ENCODE measurements at places on chromosomes 3 and 15.

GRCh38 chr15:63915873-63916771 is 82.4 kb upstream of the HERC1 start:
- no peak for DNase-seq

GRCh38 chr3:149620291-149621020 is 37.4 kb downstream of the WWTR1 start:
- DNase-seq: no peak

DNA sequence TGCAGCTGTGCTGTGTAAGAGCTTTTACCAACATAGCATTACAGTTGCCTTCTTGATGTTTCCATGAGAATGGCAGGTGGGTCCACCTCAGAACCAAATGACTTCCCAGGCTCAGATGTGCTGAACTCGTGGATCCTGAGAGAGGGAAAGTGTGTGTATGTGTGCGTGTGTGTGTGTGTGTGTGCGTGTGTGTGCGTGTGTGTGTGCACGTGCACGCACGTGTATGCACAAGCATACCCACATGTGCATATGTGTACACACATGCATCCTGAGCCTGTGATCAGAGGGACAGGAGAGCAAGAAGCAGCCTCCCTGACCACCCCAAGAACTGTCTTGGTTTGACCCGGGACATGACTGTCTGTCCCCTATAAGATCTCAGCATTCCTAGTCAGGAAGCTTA is 48.1 kb downstream of the CHDH start:
- DNase-seq: no peak

DNA sequence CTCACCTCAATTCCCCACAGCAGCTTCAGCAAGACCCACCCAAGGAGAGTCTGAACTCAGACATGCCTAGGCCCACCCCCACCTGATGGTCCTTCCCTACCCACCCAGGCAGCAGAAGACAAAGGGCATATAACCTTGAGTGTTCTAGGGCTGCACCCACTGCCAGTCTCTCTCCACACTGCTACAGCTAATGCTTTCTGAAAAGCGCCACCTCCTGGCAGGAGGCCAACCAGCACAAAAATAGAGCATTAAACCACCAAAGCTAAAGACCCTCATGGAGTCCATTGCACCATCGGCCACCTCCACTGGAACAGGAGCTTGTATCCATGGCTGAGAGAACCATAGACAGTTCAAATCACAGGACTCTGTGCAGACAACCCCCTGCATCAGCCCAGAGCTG is 11.3 kb upstream of the RPL39L start:
- no peak for DNase-seq

- DNase-seq: no peak
Measured at GRCh38 chr3:49600781-49601180, 46.5 kb downstream of the BSN start.

GRCh38 chr15:61171209-61171608 is 57.9 kb downstream of the RORA start:
- DNase-seq: no peak

DNA sequence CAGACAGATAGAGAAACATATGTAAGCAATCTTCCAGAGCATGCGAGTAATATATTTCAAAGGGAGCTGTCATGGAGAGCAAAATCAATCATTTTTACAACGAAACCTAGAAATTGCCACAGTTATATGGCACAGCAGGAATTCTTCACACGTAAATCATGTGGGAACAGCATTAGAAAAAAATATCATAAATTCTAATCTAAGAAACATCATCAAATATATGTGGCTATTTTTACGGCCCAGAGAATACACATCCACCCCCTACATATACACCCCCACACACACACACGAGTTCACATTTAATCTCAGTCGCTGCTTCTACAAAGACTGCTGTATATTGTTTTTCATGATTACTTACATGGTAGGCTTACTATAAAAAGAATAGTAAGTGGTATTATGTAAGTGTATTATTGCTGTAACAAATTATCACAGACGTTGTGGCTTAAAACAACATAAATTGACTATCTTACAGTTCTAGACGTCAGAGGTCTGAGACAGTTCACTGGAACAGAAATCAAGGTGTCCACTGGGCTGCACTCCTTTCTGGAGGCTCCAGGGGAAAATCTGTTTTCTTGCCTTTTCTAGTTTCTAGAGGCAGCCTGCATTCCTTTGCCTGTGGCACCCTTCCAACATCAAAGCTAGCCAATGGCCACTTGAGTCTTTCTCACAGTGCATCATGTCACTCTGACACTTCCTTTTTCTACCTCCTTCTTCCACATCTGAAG is 363.3 kb downstream of the ULK4 start:
- DNase-seq: no peak

- no peak for DNase-seq
Measured at GRCh38 chr3:50364573-50365079, 5.3 kb upstream of the TMEM115 start.

GRCh38 chr3:129971351-129972052 is 3.0 kb upstream of the TRH start:
- DNase-seq: no peak

GRCh38 chr15:82231233-82231632 is 31.3 kb downstream of the EFL1 start:
- no peak for DNase-seq

GRCh38 chr15:99057697-99058420 is 47.0 kb upstream of the SYNM start:
- DNase-seq: no peak

GRCh38 chr3:25558121-25558520 is 106.6 kb downstream of the TOP2B start:
- DNase-seq: no peak

DNA sequence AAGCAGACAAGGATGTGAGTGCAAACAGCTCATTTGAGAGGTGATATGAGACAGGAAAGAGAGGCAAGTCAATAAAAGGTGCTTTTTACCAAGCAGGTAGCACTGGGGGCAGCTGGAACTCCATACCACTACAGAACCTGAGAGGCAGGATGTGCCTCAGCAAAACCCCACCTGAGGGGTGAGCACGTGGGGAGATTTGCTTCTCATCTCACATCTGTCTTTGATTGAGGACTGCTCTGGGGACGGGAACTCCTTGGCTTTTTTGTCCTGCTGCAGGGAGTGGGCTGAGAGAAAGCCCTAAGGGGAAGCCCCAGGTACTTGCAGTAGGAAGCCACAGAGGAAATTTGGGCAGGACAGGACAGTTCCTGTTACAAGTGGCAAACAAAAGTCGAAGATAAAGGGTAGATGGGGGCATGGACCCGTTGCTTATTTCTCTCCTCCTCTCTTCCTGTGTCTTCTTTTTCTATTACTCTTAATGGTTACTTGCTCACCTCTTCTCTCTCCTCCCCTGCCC is 27.1 kb downstream of the CFAP161 start:
- DNase-seq: no peak

DNA sequence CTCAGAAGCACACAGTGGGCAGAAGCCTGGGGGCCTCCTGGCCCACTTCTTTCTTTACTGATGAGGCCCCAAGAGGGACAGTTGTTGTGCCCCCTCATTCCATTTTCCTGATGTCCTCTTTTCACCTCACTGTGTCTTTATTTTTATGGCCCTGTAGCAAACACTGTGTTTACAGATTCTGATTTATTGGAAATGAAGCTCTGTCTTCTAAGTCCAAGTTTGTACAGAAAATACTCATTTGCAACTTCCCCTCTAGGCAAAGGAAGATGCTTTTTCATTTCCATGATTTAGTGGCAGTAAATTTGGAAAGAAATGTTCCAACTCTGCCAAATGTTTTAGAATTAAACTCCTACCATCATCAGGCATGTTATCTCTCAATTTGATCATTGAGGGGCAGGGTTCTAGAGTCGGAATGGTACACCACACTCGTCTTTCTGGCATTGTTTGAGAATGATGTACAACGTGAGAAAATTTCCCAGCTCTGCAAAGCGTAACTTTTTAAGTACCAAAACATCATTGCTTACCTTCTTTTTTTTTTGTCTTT is 129.7 kb downstream of the ARNT2 start:
- no peak for DNase-seq

- DNase-seq: no peak
Measured at GRCh38 chr3:42667096-42667522, 13.6 kb downstream of the ZBTB47 start.

DNA sequence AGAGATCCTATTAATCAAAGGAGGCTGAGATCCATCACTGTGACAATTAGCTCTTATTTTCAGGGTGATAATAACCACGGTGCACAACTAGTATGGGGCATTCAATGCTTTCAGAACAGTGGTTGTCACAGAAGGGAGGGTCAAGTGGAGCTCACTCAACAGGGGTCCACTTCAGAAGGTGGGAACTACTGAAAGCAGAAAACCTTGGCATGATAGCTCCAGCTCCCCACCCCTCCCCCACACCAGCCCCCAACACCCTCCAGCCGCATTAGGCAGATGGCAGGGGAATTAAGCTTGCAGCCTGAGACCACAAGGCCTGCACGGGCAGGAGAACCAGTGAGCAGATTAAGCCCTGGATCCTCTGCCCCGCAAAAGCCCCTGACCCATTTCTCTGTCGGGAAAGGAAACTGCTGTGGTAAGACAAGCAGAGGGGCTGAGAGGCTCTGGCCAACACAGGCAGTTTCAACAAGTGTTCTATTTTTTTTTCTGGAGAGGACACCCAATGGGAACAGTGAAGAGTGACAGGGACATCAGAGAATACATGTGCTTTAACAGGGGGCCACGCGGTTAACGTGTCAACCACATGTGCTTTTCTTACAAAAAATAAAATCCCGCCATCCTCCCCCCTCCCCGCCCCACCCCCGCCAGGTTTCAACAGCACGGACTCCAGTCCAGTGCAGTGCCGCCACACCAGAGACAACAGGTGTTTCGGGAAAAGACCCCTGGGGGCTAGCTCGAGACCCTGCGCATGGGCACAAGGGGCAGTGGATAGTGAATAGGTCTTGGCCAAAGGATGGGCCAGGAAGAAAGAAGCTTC is 997 bp downstream of the FYCO1 start:
- no peak for DNase-seq

DNA sequence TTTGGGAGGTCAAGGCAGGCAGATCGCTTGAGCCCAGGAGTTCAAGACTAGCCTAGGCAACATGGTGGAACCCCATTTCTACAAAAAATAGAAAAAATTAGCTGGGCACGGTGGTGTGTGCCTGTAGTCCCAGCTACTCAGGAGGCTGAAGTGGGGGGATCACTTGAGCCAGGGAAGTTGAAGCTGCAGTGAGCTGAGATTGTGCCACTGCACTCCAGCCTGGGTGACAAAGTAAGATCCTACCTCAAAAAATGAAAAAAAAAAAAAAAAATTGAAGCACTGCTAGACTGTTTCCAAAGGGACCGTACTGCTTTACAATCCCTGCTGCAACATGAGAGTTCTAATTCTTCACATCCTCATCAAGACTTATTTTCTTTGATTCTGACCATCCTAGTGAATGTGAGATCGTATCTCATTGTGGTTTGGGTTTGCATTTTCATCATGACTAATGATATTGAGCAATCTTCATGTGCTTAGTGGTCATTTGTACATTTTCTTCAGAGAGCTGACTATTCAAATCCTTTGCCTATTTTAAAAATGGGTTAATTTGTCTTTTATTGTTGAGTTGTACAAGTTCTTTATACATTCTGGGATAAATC is 10.8 kb downstream of the CMTM8 start:
- no peak for DNase-seq

GRCh38 chr3:100425316-100425715 is 24.0 kb downstream of the LNP1 start:
- DNase-seq: no peak

- no peak for DNase-seq
Measured at GRCh38 chr3:190003068-190003467, 117.6 kb downstream of the P3H2 start.

DNA sequence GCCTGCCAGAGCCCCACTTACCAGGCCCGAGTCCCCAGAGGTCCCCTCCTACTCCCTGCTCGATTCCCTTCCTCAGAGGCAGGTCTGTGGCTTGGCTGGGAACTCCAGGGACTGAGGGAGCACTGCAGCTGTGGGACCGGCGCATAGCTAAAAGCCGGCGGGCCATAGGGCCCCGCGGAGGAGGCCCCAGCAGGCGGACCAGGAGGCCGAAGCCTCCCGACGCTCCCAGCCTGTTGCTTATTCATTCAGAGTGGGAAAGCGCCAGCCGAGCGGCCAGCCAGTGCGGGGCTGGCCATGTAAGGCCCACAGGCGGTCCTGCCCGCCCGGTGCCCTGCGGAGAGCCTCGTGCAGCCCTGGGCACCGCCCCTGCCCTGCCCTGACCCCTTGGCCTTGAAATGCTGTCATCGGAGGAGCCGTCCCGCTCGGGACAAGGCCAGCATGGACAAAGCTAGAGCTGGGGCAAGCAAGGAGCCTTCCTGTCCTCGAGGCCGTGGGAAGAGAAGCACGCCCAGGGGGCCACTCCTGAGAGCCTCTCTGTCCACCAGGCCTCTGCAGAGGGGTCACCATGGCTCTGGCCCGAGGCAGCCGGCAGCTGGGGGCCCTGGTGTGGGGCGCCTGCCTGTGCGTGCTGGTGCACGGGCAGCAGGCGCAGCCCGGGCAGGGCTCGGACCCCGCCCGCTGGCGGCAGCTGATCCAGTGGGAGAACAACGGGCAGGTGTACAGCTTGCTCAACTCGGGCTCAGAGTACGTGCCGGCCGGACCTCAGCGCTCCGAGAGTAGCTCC is at the start of gene LOXL1:
Gene LOXL1 (plus strand): TSS at position 244 of the 784 bp plus-strand sequence. CDS start 322 bp downstream, at position 566.
- no peak for DNase-seq

DNA sequence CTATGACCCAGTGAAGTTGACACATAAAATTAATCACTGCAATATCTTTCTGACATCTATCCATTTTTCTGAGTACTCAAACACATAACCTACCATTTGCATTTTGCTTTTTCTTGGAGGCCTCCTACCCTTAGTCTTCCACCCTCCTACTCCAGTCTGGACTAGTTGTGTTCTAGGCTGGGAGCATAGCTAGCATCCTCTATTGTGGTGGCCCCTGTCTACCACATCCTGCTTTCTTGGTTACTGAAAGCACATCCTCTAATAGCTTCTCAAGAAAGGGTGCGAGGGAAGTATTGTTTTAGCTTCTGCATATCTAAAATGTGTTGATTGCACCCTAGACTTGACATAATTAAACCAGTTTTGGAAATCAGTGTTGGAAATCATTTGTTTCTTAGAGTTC is 176.5 kb downstream of the THSD4 start:
- no peak for DNase-seq

DNA sequence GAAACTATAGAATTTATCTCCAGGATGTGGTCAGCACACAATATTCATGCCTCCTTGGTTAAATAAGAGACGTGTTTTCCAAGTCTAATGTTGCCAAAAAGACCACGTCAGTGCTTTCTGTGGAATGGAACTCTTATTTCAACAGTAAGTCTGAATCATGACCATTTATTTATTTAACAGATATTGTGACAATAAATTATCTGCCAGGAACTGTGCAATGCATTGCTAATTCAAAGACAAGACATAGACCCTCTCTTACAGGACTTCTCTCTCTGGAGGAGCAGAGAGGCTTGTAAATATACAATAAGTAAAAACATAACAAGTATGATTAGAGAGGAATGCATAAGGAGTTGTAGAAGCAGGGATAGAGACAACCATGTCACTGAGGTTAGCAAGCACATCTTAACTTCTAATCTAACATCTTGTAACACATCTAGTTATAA is 227.5 kb downstream of the DTWD1 start:
- DNase-seq: no peak

- DNase-seq: no peak
Measured at GRCh38 chr3:138942271-138942670, 4.7 kb downstream of the FOXL2 start.

- no peak for DNase-seq
Measured at GRCh38 chr15:95281470-95281869, 1049.0 kb upstream of the NR2F2 start.

GRCh38 chr3:106824856-106825255 is 552.4 kb upstream of the CCDC54 start:
- no peak for DNase-seq

GRCh38 chr15:94445566-94446160 is 214.3 kb downstream of the MCTP2 start:
- DNase-seq: no peak

- no peak for DNase-seq
Measured at GRCh38 chr3:136634821-136635220, 117.4 kb downstream of the STAG1 start.

- DNase-seq: no peak
Measured at GRCh38 chr3:46191730-46192129, 16.4 kb downstream of the CCR1 start.
